Activated CD8-positive, alpha-beta memory T cell treated with anti-CD3 and anti-CD28 coated beads for 1 hour (primary cell): ENCODE measurements at places on chromosomes 7 and 10.

- no peak for DNase-seq
Observed at GRCh38 chr10:60827791-60828488, 49.7 kb downstream of the CDK1 start.

- DNase-seq = no peak
Observed at GRCh38 chr7:104174798-104175197, 33.0 kb downstream of the ORC5 start.

- DNase-seq = no peak
Observed at GRCh38 chr10:30364345-30365268, 15.5 kb upstream of the MTPAP start.

DNA sequence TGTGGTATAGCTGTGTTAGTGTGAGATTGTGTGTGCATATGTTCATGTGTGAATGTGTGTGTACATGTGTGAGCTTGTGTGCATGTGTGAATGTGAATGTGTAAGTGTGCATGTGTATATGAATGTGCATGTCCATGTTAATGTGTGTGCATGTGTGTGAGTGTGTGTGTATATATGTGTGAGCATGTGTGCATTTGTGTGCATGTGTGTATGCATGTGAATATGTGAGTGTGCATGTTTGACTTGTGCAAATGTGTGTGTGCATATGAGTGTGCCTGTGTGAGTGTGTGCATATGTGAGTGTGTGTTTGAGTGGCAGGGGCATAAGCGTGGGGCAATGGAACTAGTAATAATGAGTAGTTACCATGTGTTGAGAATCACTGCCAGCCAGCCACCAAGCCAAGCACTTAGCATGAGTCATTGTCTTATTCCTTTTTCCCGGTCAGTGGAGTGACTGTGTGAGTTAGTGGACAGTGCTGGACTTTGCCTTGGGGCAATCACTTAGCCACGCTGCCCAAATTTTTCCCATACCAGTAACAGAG, 46.3 kb upstream of the SHH start:
- no peak for DNase-seq

- no peak for DNase-seq
Observed at GRCh38 chr7:105799006-105799405, 77.4 kb downstream of the ATXN7L1 start.

GRCh38 chr10:126674741-126675515, 4.4 kb upstream of the C10orf90 start:
- no peak for DNase-seq

DNA sequence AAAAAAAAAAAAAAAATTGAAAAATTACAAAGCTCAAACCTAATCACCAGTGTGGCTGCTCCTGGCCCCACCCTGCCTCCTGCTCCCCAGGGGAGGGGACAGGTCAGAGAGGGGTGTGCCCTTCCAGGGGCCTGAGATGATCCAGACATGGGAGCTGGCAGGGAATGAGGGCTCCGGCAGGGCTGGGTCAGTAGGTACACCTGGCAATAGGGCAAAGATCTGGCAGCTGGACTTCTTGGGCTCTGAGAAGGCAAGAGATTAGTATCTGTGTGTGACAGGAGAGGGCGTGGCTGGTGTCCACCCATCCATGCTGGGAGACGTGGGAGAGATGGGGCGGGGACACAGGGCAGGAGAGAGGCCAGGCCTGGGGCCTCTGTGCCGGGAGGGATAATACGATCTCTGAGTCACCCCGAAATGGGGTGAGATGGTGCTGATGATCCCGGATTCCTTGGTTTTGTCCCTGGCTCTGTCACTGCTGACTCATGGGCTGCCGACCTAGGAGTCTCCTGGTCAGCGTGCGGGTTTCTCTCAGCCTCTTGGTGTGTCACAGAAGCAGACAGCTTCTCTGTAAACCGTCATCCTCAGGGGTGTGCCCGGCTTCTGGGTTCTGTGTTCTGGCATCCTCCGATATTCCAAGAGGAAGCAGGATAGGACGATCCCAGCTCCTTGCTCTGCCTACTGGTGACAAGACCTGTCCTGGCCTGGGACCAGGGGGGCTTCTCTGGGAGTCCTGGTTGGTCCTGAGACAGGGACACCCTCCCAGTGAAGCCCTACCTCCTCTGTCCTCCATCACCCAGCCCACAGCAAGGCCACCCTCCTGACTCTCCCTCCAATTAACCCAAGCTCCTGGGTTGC, 8.2 kb upstream of the CLDN4 start:
- no peak for DNase-seq
